Fibroblast of skin of right quadriceps (primary cell): ENCODE measurements at places on chromosomes 2 and 18.

GRCh38 chr2:46462936-46463335 is 16.4 kb upstream of the TMEM247 start:
- DNase-seq, result peak; percentile 78

GRCh38 chr2:131011486-131011885 is 81.8 kb downstream of the FAM168B start:
- DNase-seq, result no peak

DNA sequence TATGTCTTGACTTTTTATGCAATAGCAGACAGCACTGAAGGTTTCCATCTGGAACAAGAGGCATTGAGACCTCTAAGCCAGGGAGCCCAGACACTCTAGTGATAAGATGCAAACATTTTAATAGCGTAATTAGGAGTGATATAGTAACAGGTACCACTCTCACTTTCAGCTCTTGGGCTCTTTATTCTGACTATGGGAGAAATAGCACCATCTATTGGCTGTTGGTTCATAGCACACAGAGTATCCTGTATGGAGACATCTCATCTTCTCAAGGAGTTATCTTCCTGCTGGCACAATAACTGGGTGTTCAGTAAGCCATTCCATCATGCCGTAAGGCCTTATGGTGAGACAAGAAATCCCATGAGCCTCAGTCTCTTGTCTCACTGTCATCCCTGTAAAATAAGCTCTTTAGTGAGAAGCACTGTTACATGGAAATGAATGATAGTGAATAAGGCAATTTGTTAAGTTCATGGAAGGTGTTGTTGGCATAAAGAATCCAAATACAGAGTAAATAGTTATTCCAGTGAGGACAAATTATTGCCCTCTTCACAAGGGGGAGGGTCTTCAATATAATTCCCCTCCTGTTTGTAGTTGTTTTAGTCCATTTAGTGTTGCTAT is 48.3 kb downstream of the THUMPD2 start:
- peak; percentile 22 for DNase-seq

- no peak for DNase-seq
Measured at GRCh38 chr2:241742320-241742939, 8.0 kb downstream of the D2HGDH start.

DNA sequence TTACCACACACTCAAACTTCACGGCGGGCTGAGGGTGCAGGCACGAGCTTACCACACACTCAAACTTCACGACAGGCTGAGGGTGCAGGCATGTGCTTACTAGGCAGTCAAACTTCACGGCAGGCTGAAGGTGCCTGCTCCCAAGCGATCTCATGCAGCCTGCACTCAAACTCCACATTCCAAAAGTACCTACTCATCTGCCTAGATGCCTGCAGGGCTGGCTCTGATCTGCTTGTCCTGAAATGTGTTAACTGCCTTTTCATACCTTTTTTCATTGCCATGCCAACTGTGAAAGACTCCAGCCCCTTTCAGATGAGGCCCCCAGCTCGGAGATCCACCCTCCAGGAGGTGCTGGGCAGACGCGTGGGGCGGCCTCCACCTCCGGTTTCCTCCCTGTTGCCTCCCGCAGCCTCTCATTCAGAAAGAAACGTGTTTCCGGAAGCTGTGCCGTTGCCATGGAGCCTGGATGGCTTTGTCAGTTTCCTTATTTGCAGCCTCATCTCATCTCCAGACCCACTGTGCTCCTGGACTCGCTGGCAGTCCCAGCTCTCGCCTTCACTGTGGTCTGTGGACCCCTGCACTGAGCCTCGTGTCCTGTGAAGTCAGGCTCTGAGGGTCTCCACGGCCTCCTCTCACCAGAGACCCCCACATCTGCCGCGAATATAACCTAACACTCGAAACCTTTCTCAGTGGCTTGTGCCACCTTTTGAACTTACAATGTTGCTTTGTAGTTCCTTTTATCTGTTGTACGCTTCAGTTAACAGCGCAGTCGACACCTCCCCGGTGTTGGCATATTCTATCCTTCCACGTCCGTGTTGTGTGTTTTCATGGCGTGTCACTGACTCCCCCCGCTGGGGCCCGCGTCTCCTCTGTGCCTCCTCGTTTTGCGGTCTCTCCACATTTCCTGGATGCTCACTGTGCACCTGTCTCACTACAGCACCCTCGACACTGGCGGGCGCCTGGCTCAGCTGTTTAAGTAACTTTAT is 106.1 kb upstream of the ALKAL2 start:
- DNase-seq, result peak; percentile 57

- no peak for DNase-seq
Measured at GRCh38 chr2:102401456-102401855, 21.5 kb upstream of the IL18RAP start.

DNA sequence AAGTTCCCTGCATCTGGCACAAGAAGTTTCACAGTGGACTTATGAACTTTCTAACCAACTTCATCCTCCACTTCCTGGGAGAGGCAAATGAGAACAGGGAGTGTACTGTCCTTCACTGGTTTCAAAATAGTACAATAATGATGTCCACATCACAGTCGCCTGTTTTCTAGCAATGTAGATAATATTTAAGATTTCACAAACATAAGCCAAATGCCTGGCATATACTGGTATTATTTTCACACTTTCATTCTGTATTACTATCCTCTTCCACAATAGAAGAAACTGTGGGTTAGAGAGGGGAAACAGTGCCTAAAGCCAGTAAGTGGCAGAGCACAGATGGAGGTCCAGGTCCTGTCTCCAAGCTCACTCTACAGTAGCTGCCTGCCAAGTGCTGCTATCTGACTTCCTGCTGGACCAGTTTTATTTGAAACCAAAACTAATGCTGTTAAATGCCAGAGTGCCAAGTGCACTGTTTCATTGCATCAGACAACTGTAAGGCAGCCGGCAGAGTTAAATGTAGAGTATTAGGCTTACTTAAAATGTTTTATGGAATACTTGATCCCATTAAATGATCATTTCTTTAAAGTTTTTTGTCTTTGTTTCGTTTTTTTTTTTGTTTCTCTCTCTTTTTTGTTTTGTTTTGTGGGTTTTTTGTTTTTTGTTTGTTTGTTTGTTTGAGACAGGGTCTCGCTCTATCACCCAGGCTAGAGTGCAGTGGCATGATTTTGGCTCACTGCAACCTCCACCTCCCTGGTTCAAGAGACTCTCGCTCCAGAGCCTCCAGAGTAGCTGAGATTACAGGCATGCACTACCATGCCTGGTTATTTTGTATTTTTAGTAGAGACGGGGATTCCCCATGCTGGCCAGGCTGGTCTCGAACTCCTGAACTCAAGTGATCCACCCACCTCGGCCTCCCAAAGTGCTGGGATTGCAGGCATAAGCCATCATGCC is 15.1 kb downstream of the COBLL1 start:
- DNase-seq, result peak; percentile 28

- DNase-seq, result peak; percentile 10
Measured at GRCh38 chr2:180573951-180574350, 406.5 kb upstream of the UBE2E3 start.
